ENCODE measurements at places on chromosomes 1 and 21. TPM values are rescaled to one million over a fixed set of nuclear protein-coding genes. Genes with fewer than 3 reads are reported as not detected.

GRCh38 chr1:205631768-205632668 lies at the start of gene ELK4:
Gene ELK4 (minus strand): TSS chr1:205632011. CDS start chr1:205623882, 8,129 bp downstream.
- peak; percentile 99 for DNase-seq

DNA sequence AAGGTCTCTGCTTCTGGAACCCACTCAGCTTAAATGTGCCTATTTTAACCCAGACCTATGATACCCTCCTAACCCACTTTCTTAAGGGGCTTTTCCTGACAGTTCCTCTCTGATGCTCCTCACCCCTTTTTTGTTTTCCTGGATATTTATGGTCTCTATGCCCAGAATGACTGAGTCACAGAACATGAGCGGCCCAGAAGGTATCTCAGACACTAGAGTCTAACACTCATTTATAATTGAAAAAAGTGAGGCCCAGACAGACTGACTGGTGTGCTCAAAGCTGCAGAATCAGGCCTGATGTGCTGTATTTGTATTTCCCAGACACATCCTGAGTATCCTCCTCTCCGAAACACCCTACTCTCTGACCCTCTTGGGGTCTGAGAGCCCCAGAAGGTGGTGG lies 44.0 kb downstream of the LRRC71 start:
- DNase-seq: no peak

- DNase-seq: no peak
Observed at GRCh38 chr1:6090996-6091822, 45.5 kb downstream of the KCNAB2 start.

Gene RSBN1
- total RNA-seq: 19.5 TPM

DNA sequence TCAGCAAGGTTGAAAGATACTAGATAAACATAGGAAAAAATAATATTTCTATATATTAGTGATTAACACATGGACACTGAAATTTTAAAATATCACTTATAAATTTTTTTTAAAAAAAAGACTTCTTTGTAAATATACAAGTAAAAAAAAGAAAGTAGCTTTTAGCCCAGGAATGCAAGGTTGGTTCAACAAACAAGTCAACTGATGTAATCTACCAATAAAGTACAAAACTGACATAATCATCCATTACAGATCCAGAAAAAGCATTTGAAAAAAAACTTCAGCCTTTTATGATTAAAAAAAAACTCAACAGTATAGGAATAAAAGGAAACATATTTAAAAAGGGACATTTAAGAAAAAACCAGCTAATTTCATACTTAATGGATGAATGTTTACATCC lies 48.4 kb downstream of the TRMT1L start:
- no peak for DNase-seq

DNA sequence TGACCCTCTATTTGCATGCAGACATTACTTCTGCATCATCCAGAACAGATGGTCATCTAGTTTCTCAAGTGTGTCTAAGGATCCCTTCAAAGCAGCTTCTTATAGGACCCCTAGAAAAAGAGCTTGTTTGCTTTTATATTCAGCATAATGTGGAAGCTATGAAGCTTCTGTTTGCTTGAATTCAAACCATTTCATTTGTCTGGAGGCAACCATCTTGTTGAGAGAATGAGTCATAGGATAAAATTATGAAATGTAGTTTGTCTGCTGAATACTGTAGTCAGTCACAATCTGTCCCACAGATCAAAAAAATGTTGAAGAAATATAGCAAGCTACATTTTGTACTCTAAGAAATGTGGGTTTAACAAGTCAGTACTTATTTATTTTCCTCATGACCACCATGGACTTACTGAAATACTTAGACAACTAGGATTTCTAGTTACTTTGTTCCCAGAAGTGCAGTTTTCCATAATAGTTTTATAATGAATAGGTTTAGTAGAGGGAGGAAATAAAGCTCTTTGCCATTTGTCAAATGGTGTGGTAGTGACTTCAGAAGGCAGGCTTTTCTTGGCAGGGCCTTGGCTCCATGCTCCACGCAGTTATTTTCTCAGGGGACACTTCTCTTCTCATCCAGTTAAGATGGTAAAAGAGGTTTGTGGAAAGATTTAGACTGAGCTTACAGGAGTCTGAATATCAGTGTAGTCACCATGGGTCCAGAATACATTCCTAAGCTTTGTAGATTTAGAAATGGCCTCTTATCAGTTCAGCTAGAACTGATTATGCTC lies 74.8 kb upstream of the DEPDC1 start:
- no peak for DNase-seq

- no peak for DNase-seq
Observed at GRCh38 chr1:10451287-10451686, 1.5 kb downstream of the CORT start.

- no peak for DNase-seq
Observed at GRCh38 chr1:167934426-167935215, 1.9 kb upstream of the DCAF6 start.

DNA sequence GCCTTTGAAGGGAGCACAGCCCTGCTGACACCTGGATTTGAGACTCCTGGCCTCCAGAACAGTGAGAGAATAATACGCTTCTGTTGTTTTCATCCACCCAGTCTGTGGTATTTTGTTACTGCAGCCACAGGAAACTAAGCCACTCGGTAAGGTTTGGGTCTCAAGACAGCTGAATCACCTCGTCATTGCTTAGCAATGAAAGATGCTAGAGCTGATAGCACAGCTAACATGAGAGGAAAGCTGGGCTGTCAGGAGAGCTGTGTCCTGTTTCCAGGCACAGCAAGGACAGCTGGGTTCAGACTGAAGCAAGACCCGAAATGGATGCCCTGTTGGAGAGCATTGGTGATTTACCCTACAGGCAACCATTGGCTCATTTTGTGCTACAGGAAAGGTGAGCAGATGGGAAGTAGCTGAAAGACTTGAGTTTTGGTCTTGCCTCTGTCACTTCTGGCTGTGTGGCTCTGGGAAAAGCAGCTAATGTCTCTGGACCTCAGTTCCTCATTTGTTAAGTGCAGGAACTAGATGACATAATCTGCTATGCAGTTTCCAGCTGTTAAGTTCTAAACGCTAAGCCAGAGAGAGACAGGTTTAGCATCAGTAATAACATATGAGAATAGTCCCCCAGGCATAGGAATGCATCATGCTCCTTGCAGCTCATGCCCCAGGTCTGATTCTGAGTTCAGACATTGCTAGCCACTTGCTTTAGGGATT lies 58.0 kb downstream of the CLIC6 start:
- no peak for DNase-seq

Gene SAMD13
- total RNA-seq: 2.0 TPM

- DNase-seq: no peak
Observed at GRCh38 chr1:175725684-175726083, 17.7 kb downstream of the TNR start.

DNA sequence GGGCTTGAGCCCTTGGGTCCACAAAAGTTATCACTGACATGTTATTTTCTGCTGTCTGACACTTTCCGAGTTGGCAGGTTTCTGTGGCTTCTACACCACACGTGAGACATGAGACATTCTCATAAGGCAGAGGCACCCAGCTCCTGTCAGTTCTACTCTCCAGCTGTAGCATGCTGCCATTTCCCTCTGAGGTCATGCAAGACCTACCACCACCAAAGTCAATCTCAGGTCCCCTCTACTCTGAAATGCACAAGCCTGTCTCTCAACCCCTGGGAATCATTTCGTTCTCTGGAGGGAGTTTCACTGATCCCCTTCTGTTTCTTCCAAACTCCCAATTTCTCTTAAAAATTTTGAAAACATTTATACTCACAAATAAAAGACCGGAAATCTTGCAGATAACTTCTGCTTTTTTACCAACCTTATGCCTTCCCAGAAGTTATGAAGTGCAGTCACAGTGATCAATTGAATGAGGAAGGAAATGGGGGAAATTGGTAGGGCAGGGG lies 39.5 kb upstream of the CR2 start:
- no peak for DNase-seq

DNA sequence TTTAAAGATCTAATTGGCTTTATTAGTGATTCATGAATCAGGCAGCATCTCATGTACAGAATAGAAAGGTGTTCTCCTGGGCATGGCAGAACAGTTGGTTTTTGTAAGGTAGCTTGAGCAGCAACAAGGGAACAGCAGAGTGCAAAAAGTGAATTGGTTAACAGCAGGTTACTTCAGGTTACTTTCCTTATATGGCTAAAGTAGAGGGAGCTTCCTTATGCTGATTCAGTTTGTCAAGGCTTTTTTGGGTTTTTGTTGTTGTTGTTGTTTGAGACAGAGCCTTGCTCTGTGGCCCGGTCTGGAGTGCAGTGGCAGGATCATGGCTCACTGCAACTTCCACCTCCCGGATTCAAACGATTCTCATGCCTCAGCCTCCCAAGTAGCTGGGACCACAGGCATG lies 132.8 kb downstream of the CDC7 start:
- no peak for DNase-seq

DNA sequence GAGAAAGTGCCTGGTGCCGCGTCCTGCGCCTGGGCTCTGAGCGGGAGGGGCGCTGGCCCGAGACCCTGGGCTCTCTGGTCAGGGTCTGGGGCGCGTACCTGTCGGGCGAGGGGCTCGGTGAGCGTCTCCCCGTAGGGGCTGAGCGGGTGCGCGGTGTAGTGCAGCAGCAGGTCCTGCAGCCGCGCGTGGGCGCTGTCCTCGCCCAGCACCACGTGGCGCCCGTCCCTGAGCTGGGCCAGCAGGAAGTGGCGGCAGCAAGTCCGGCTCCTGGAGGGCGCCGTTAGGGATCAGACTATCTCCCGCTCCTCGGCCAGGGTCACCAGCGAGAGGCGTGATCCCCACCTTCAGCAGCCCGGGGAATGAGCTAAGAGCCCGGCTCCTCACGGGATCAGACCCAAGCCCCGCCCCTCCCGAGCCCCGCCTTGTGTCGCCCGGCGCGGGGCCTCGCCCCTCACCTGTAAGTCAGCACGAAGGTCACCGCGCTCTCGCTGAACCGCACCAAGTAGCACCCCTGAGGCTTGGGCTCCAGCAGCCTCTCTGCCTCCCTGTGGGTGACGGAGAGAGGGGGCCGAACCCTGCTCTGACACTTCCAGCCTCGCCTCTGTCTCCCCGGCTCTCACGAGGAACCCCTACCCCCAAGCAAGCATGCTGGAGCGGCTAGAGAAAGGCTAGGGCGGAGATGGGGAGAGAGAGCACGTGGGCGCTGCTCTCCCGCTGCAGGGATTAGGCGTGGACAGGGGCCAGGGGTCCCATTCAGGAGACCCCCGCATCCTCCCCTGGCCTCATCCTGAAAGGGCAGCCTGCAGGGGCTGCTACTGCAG lies 2.7 kb downstream of the SH2D2A start:
- peak; percentile 83 for DNase-seq

Gene DOCK7
- total RNA-seq: 46.7 TPM

DNA sequence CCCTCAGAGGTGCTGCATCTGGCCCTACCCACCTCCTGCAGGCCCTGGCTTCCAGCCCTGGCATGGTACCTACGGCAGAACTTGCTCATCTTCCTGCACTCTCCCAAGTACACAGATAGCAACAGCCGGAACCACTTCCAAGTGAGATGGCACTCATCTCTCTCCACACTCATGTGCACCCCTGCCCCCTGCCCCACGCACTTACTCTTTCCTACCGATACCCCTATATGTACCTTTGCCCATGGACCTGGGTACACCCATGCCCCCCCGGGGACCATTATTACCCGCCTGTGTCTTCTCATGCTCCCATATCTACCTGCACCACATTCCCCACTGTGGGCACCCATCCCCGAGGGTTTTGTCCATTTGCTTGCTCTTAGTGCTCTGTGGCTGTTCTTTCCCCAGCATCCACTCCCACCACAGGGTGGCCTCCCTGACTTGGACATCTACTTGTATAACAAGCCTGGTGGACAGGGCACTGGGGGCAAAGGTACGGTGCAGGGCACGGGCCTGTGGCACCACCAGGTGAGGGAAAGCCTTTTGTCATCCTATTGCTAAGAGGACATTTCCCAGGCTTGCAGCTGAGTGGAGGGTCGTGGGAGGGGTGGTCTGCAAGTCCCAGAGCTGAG lies 14.7 kb downstream of the HYI start:
- peak; percentile 55 for DNase-seq

DNA sequence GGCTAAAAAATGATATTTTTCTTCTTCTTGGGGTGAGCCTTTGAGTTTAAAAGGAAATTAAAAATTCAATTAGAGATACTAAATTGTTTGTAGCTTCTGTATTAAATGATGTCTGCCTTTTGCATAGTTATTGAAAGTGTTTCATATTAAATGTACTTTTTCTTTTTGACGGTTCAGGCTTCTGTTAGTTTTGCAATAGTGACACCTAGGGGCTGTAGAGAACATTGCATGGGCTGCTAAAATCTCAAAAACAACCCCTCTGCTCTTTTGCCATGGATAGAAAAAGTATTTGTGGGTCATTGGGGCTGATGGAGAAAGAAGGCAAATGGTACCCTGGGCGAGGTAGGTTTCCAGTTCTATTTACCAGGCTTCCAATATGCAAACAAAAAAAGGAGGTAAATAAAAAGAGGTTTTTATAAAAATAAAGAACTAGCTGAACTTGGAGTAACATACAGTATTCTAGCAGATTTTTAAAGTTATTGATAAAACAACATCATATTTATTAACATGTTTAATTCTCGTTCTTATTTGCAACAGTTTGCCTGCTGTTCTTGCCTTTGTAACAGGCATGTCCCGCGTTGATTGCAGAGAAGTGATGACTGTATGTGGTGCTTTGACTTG lies 115.4 kb upstream of the HOOK1 start:
- DNase-seq: no peak

Data from sigmoid colon (tissue), 7 donors.